ENCODE measurements at places on chromosomes 6 and 20. TPM values are rescaled to one million over a fixed set of nuclear protein-coding genes. Genes with fewer than 3 reads are reported as not detected.
A peak's percentile ranks its signal among the peaks of the same experiment; 100 is the strongest.

Gene ZNF318
- total RNA-seq, result 12.8 TPM

Gene IRAK1BP1
- 2.7 TPM for total RNA-seq

Gene PAX1
- total RNA-seq, result not detected

Gene RHAG
- total RNA-seq, result not detected

Gene LINC00237
- not detected for total RNA-seq

GRCh38 chr6:68760941-68761676 lies 126.0 kb downstream of the ADGRB3 start:
- DNase-seq, result no peak

DNA sequence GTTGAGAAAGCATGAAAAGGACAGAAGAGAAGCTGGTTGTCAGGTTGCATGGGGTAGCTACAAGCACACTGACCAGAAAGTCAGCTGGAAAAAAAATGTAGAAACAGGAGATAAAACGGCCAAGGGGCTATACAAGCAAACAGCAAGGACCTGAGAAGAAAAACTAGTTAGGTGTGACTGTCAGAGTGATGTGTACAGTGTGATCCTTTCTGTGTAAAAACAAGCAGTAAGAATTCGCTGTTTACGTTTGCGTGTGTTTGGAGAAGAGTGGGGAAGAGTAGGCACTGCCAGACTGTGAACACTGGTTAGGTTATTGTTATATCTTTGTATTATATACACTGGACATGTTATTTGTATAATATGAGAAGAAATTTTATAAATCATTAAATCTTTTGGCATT lies 28.1 kb downstream of the PTPN1 start:
- no peak for DNase-seq

- no peak for DNase-seq
These were observed 92.6 kb upstream of the CLVS2 start for GRCh38 chr6:122903266-122903915.

GRCh38 chr20:37530696-37531095 lies 3.0 kb upstream of the BLCAP start:
- DNase-seq, result no peak

DNA sequence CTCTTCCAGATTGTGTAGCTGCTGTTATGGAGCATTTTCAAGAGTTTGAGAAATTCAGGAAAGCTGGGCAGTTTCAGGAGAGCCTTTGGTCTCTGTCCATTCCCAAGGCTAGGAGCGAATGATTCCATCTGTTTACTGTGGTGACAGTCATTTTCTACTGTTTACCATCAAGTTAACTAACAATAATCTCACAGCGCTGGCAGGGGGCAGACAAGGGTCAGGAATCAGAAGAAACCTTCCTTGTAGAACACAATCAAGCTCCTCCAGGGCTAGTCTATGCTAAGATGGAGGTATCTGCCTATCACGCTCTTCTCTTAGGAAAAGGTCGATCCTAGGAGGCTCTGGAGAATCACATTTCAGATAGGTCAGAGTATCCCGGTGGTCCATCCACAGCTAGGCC lies 293.9 kb downstream of the KIF16B start:
- no peak for DNase-seq

- DNase-seq, result peak; percentile 10
These were observed 7.9 kb downstream of the ZC2HC1B start for GRCh38 chr6:143872201-143872600.

DNA sequence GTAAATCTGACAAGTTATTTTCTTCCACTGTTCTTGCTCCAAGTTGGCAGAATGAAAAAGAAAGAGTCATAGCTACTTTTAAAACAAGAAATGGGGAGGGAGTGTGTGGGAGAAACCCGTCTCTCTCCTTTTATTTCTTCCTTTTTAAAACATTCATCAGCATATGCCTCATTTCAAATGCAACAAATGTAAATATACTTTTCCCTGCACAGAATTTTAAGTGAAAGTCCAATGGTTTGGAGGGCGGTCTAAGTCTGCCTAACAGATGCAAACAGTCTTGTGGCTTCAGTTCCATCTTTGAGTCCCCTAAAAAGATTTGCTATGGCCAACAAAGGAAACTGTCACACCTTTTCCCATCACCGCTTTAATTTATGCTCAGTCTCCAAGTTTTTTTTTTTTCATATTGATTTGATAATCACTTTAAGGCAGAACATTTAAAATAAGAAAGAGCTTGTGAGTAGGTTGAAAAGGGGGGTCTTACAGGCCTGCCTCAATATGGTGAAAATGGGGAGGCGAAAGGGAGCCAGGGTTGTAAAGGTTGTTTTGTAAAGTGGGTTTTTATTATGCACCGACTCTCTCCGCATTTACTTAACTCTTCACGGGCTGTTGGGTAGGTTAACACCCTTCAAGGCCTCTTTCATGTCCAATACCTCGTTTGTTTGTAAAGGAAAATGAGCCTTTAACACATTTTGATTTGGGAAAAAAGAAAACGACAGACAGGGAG lies 4.6 kb downstream of the TFAP2D start:
- DNase-seq, result no peak

Data from activated CD4-positive, alpha-beta T cell treated with anti-CD3 and anti-CD28 coated beads, Interleukin-2, amount 10 ng/mL, durations not matched to agents 7 days and 5 days (primary cell).